ENCODE measurements at places on chromosomes 6 and 20. TPM values are rescaled to one million over a fixed set of nuclear protein-coding genes. Genes with fewer than 3 reads are reported as not detected.

Gene CRISP2
- total RNA-seq, result not detected

Gene RBPJL
- total RNA-seq, result not detected

Gene SCUBE3
- not detected for total RNA-seq

DNA sequence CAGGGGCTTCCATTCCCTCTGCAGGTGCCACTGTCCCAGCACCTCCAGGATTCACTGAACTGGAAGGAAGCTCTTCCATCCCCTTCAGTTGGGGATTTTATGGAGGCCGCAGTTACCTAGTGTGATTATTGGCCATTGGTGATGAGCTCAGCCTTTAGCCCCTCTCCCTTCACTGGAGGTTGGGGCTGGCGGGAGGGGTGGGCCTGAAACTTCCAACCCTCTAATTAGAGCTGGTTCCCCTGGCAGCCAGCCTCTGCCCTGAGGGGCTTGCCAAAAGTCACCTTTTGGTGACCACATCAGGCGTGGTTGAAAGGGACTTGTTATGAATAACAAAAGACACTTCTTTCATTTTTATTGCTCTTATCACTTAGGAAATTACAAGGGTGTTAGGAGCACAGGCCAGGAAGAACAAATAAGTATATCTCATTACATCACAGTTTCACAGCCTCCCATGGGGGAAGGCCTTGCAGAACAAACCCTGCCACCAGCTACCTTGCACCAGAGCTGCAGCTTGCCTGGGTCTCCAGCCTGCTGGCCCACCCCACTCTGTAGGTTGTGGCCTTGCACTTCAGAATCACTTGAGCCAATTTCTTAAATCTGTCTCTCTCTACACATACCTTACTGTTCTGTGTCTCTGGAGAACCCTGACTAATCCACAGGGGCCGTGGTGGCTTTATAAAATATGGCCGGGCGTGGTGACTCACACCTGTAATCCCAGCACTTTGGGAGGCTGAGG lies 5.0 kb downstream of the PYGB start:
- DNase-seq, result no peak
- no peak overlapping the region for H3K4me3 ChIP-seq
- H3K27me3 ChIP-seq, result no peaks in the 10 kb centered on the region
- peaks cover 8% of the 10 kb centered on the region for H3K4me1 ChIP-seq

Gene C20orf141
- total RNA-seq, result not detected

DNA sequence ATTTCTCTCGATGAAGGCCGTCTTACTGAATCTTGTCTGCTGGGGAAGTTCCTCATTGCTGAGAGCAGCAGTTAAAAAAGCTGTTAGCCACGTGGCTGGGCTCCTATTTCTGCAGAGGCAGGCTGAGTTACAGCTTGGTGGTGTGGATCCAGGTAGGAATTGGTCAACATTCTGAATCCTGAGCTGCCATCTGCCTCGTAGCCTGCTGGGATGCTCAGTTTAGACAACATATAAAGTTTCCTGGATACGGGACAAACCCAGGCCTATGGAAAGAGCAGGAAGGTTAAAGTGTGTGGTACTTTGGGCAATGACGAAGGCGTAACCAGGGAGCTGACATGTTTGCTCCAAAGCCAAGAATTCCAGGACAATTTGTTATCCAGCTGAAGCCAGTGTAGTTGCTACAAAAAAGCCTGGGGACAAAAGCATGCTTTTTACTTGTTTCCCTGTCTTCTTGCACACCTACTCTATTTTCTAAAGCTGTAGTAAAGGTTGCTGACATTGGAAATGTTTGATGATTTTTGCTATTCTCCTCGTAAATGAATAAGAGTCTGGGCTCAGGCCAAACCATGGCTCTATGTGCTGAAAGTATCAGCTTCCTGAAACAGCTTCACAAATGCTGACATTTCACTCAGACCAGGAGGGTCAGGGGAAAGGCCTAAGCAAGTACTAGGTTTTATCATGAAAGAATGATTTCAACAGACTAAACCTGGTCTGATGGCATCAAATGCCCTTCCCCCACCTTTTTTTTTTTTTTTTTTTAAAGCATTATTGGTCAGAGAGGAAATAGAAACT lies 12.4 kb upstream of the MYLK2 start:
- no peak overlapping the region for H3K27ac ChIP-seq
- peaks cover 28% of the 10 kb centered on the region for H3K4me1 ChIP-seq
- no peaks in the 10 kb centered on the region for H3K27me3 ChIP-seq
- peak; percentile 23 for DNase-seq
- H3K4me3 ChIP-seq, result no peak overlapping the region
- H3K36me3 ChIP-seq, result no peaks in the 10 kb centered on the region

Gene WFDC13
- total RNA-seq, result not detected

GRCh38 chr6:149950423-149950822 lies 8.6 kb downstream of the ULBP2 start:
- DNase-seq, result no peak
- H3K4me1 ChIP-seq, result peaks cover 5% of the 10 kb centered on the region
- H3K27me3 ChIP-seq, result peaks cover 32% of the 10 kb centered on the region
- no peak overlapping the region for H3K4me3 ChIP-seq

DNA sequence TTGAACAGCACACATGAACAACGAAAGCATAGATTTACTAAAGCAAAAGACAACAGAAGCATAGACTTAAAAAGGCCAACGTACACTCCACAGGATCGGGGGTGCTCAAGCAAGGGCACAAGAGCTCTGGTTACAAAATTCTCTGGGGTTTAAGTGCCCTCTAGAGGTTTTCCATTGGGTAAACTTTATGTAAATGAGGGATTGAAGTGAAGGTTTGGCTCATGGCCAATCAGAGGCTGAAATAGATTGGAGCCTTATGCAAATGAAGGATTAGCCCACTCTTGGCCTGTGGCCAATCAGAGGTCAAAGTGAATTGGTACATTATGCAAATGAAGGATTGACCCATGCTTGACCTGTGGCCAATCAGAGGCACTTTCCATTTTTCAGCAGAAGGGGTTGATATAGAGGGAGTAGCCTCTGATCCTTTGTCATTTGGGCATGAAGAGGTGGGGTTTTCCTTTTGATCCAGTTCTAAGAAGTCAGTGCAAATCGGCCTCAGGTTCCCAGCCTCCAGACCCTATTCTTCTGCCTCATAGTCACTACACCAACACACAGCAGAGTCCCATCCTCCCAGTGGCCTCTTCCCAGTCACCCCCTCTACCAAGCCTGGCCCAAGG lies 244.9 kb downstream of the THBS2 start:
- H3K4me3 ChIP-seq, result no peak overlapping the region
- H3K4me1 ChIP-seq, result no peaks in the 10 kb centered on the region
- no peak for DNase-seq
- H3K27ac ChIP-seq, result no peak overlapping the region

DNA sequence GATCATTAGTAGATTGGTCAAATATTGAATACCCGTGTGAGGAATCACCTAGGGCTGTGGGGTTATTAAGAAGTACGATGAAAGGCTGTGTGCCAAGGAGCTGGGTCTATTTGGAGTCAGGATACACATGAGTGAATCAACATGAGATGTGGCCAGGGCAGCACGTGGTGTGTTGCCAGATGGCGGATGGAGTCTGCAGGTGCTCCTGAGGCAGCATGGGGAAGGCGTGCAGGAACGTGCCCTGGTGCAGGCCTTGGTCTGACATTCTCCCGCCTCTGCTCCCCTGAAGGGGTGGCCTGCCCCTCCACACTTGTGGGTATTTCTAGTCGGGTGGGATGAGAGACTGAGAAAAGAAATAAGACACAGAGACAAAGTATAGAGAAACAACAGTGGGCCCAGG lies 39.0 kb upstream of the SLC22A1 start:
- no peaks in the 10 kb centered on the region for H3K4me1 ChIP-seq
- H3K27me3 ChIP-seq, result no peaks in the 10 kb centered on the region
- no peak overlapping the region for H3K4me3 ChIP-seq
- H3K27ac ChIP-seq, result no peak overlapping the region
- DNase-seq, result no peak

- no peak overlapping the region for H3K4me3 ChIP-seq
- no peaks in the 10 kb centered on the region for H3K4me1 ChIP-seq
- H3K27ac ChIP-seq, result no peak overlapping the region
- H3K27me3 ChIP-seq, result no peaks in the 10 kb centered on the region
- no peak for DNase-seq
- no peaks in the 10 kb centered on the region for H3K36me3 ChIP-seq
These were observed 194.7 kb upstream of the SOX4 start for GRCh38 chr6:21398741-21399325.

DNA sequence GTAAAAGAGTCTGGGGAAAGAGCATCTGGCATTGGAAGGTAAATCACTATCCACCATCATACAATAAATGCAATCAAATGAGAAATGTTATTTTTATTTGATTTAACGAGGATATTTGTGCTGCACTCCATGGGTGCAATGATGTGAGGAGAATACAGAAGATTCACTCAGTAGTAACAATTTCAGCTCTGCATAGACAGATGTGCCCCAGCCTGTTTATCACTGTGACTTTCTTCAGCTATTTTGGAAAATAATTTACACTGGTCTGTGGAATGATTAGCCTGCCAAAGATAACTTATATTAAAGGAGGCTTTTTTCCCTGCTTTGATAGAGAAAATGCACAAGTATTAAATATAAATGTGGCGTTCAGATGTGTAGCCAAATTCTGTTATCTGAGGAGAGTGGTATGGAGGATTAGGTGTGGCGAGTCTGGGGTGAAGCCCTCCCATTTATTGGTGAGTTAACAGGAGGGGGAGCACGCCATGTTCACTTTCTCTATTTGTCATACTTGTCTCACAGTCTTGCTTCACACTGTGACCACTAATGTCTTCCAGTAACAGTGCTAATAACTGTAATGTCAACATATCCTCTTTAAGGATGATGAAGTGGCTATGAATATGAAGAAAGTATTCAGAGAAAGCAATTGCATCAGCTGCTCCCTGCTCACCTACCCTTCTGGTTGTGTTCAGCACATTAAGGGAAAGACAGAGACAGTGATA lies 645.6 kb downstream of the MMUT start:
- H3K27me3 ChIP-seq, result no peaks in the 10 kb centered on the region
- H3K4me3 ChIP-seq, result no peak overlapping the region
- H3K27ac ChIP-seq, result no peak overlapping the region
- H3K4me1 ChIP-seq, result no peaks in the 10 kb centered on the region

Gene NANP
- total RNA-seq, result 1.8 TPM

Gene CDH22
- not detected for total RNA-seq

Gene LST1
- 9.5 TPM for total RNA-seq

DNA sequence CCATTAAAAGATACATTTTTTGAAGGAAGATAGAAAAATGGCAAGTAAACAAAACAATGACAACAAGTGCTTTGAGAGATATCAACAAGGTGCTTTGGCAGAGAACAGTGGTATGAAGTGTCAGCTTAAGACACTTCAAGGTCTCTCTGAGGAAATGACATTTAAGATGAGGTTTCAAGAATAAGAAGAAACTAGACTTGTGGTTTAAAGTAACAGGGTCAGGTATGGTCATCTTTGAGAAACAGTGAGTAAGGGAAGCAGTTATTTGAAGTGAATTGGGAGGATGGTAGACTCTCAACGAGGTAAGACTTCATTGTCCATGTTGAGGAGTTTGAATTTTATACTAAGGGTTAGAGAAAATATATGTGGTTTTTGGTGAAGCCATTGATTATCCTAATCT lies 77.8 kb downstream of the SYCP2L start:
- H3K4me1 ChIP-seq, result no peaks in the 10 kb centered on the region
- H3K27me3 ChIP-seq, result no peaks in the 10 kb centered on the region
- no peak overlapping the region for H3K4me3 ChIP-seq
